Activated T-helper 17 cell treated with anti-CD3 and anti-CD28 coated beads, Interleukin-2, amount 50 U/mL, for 72 hours (primary cell): ENCODE measurements at places on chromosomes 13 and 19.

DNA sequence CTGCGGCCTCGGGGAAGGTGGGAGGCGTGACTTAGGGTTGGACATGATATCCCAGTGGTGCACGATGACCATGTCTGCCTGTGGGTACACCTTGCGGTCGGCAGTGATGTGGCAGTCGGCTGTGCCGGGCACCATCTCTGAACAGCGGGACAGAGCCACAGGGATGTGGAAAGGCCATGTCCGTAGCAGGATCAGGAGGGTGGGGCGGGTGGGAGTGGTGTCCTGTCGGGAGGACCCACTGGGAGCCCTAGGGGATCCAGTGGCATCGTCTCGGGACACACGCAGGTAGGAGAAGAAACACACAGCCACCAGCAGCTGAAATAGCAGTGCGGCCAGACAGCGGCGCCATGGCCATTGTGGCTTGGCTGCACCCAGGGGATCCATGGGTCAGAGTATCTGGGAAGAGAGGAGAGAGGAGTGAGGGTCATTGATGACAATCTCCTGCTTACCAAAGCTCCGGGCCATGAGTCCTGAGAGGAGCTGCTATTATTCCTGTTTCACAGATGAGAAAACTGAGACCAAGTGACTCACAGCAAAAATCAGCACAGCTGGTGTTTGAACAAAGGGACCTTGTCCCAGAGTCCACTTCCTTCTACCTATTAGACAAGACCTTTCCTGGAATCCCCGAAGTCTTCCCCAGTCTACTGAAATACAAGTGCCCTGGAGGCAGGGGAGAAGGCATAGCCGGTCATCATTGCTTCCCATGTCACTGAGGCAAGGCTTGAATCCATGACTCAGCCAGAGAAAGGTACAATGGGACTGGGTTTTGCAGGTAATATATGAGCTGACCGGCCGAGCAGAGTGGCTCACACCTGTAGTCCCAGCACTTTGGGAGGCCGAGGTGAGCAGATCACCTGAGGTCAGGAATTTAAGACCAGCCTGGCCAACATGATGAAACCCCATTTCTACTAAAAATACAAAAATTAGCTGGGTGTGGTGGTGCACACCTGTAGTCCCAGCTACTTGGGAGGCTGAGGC is 5.2 kb upstream of the FUT6 start:
- H3K4me1 ChIP-seq: no peaks in the 10 kb centered on the region
- no peak overlapping the region for H3K27ac ChIP-seq
- no peak for ATAC-seq

DNA sequence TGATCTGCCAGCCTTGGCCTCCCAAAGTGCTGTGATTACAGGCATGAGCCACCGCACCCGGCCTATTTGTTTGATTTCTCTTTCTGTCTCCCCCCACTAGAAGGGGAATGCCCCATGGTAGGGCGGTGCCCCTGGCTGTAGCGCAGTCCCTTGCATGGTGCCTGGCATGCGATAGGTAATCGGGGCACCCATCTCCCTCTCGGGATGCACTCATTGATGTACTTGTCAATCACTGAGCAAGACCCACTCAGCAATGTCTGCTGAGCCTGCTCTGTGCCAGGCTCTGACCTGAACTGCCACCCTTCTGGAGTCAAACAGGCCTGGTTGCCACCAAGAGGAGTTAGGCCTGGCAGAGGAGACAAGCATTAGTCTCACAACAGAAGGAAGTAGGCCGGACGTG is 19.8 kb downstream of the DNM2 start:
- peak overlapping the region; percentile 32 for H3K27ac ChIP-seq
- peaks cover 14% of the 10 kb centered on the region for H3K4me1 ChIP-seq
- H3K36me3 ChIP-seq: peaks cover 10% of the 10 kb centered on the region
- no peak overlapping the region for H3K4me3 ChIP-seq
- ATAC-seq: no peak

DNA sequence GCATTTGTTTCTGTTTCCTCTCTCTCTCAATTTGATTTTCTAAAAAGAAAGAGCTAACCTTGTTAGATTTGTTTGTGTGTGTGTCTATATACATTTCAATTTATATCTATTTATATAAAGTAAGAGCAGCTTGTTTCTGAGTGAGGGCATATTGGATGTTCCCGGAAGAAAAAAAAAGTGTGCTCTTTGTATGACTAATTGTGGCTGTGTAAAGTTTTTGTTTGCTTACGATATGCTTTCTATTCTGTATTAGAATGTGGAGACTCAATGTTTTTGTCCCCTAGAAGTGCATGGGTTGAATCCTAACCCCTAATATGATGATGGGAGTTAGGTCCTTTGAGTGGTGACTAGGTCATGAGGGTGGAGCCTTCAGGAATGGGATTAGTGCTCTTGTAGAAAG is 66.6 kb upstream of the C1QTNF9B start:
- peaks cover 41% of the 10 kb centered on the region for H3K4me1 ChIP-seq
- H3K27ac ChIP-seq: peak overlapping the region; percentile 80
- peak overlapping the region; percentile 59 for H3K4me3 ChIP-seq
- H3K36me3 ChIP-seq: no peaks in the 10 kb centered on the region
- peak; percentile 64 for ATAC-seq

- no peaks in the 10 kb centered on the region for H3K4me1 ChIP-seq
- ATAC-seq: no peak
- H3K27me3 ChIP-seq: no peaks in the 10 kb centered on the region
- H3K36me3 ChIP-seq: no peaks in the 10 kb centered on the region
- no peak overlapping the region for H3K27ac ChIP-seq
These were observed 294.6 kb upstream of the MIR17HG start for GRCh38 chr13:91052876-91053275.

- no peak overlapping the region for H3K4me3 ChIP-seq
- H3K27ac ChIP-seq: no peak overlapping the region
- H3K27me3 ChIP-seq: no peaks in the 10 kb centered on the region
- no peaks in the 10 kb centered on the region for H3K4me1 ChIP-seq
- ATAC-seq: no peak
- no peaks in the 10 kb centered on the region for H3K36me3 ChIP-seq
These were observed 20.7 kb upstream of the XPO4 start for GRCh38 chr13:20923272-20923671.

DNA sequence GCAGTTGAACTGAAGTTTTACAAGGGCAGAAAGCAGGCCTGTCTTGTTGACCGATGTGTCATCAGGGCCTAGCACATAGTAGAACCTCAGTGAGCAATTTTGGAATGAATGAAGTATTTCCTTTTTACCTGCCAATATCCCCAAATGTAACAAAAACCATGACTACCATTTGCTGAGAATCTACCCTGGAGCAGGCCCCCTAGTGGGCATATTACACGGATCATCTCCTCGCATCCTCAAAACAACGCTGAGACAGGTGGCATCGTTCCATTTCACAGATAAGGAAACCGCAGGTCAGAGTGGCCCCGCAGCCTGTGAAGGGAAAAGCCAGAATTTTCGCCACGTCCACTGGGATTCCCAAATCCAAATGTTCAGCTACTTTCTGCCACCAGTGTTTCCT is 77.9 kb downstream of the CACNA1A start:
- H3K27ac ChIP-seq: no peak overlapping the region
- ATAC-seq: no peak
- no peak overlapping the region for H3K4me3 ChIP-seq
- H3K4me1 ChIP-seq: no peaks in the 10 kb centered on the region
- no peaks in the 10 kb centered on the region for H3K36me3 ChIP-seq
- H3K27me3 ChIP-seq: peaks cover 22% of the 10 kb centered on the region

DNA sequence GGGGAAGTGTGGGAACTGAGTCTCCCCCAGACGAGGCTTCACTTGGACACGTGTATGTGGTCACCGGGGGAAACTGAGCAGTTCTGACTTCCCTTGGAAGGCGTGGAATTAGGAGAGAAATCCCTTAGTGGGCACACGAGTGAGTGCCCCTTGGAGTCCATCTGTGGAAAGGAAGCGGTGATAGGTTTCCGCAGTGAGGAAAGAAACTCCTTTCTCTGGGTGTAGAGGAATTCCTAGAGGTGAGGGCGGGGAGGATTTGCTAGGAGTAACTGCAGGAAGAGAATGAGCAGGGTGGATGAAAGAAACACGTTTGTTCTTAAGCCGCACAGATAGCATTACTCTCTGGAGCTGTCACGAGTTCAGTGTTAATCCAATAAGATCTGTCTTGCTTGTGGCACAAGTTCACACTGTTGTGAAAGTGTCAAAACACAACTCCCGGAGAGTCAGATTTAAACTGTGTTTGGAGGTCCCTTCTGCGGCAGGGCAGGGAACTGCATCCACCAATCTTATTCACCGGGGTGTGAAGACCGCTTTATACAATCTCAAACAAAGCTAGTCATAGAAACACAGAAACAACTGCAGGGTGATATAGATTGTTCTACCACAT is 1.2 kb downstream of the KL start:
- H3K27ac ChIP-seq: no peak overlapping the region
- no peaks in the 10 kb centered on the region for H3K36me3 ChIP-seq
- peak; percentile 89 for ATAC-seq
- peaks cover 5% of the 10 kb centered on the region for H3K4me1 ChIP-seq

DNA sequence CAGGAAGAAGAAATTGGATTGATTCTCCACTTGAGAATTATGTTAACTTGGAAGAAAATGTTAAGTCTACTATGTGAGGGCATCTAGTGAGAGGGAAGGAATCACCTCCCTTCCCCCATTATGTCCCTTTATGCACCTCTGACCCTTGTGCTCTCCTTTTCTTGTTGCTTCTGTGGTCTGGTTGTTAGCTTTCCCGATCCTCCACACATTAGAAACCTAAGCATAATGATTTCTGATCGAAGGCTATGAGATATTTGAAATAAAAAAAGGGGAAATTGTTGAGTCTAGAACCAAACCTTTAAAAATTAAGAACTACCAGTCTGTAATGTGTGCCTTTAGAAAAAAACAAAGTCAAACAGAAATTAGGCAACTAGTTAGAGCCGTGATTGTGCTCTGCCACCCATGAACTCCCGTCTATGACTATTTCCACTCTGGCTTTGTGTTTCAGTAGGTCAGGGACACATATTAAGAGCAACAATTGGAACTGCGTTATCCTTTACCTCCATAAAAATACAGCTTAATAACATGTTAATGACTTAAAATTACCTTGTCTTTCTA is 463 bp upstream of the GPC6 start:
- H3K36me3 ChIP-seq: no peaks in the 10 kb centered on the region
- no peak for ATAC-seq
- H3K4me1 ChIP-seq: no peaks in the 10 kb centered on the region
